ELR (cell line): ENCODE measurements at places on chromosomes 5 and 9.

DNA sequence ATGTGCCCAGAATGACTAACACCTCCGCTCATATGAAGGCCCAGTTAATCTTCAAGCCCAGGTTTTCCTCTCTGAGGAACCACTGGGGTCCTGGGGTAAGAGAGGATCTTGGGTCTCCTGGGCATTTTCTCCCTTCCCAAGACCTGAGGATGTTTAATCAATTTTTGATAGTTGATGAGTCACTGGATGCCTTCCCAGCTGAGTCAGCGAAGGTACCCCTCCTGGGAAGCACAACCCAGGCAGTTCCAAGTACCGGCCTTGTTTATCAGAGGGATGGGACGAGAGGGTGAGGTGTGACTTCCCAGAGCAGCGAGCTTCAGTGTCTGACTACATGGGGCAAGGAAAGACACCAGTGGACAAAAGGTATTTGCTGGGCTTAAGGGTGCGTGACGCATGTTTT is 119.6 kb upstream of the IL12B start:
- peak; percentile 51 for DNase-seq

DNA sequence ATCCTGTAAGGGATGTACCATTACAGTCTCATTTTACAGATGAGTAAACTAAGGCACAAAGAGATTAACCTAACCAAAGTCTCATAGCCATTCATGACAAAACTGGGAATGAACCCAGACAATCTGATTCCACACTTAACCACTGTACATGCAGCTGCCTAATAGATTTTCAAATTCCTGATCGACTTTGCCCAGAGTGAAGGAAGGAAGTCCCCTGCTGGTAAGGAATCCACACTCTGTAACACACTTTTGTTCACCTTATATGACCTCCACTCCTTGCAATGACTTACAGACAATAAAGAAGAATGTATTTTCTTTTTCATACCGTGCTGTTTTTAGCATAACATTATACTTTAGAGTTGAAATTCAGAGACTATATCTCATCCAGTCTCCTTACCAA is 31.3 kb upstream of the PLPP6 start:
- peak; percentile 7 for DNase-seq

GRCh38 chr9:116928884-116929283 is 241.8 kb downstream of the TRIM32 start:
- DNase-seq = no peak

DNA sequence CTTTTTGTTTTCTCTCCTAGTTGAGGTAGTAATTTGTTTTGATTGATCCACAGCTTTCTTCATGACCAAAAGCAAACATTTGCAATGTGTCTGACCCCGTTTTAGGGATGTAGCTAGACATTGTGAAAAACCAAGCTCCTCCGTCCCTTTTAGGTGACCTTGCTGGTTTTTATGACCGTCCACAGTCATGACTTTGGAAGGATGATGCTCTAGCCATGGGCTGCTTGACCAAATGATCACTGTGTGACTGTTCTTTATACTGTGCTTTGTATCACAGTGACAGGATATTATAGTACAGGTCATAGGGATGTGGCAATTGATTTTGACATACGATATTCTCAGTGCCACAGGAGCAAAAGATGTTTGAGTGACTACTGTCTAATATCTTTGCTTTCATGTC is 54.4 kb downstream of the KCNN2 start:
- no peak for DNase-seq

- peak; percentile 44 for DNase-seq
Measured at GRCh38 chr9:81687521-81688261, 1.7 kb downstream of the TLE1 start.
